LHCN-M2 (cell line): ENCODE measurements at places on chromosomes 7 and 10. TPM values are rescaled to one million over a fixed set of nuclear protein-coding genes. Genes with fewer than 3 reads are reported as not detected.

The ECHDC3 gene
- total RNA-seq, result 3.2 and 6.5 TPM in 2 replicates

The NEUROG3 gene
- total RNA-seq, result not detected in 2 replicates

The CACNA2D1 gene
- 36.7 and 40.4 TPM in 2 replicates for total RNA-seq

The ABCC2 gene
- total RNA-seq, result 0.34 and 0.58 TPM in 2 replicates

The SYT15 gene
- total RNA-seq, result under 0.01 TPM in 1 of 2 replicates, not detected in the other

The ZNF3 gene
- total RNA-seq, result 31.0 and 32.9 TPM in 2 replicates

The WEE2 gene
- not detected in 2 replicates for total RNA-seq

The HOXA6 gene
- total RNA-seq, result 1.6 and 2.1 TPM in 2 replicates

The MINDY4 gene
- 3.7 and 5.1 TPM in 2 replicates for total RNA-seq

The GARIN1A gene
- 0.63 and 0.90 TPM in 2 replicates for total RNA-seq

The COL28A1 gene
- total RNA-seq, result 2.6 and 4.4 TPM in 2 replicates

The ABCA13 gene
- total RNA-seq, result 2.9 and 3.4 TPM in 2 replicates

The ADCY1 gene
- total RNA-seq, result 0.26 and 0.52 TPM in 2 replicates

The ENTPD1 gene
- total RNA-seq, result 0.11 TPM in 1 of 2 replicates, not detected in the other

The NPSR1 gene
- total RNA-seq, result not detected in 2 replicates

The ATG9B gene
- 0.06 TPM in 2 replicates for total RNA-seq

The HOXA5 gene
- total RNA-seq, result 8.6 and 9.4 TPM in 2 replicates

The CLCN1 gene
- total RNA-seq, result not detected in 2 replicates

The VWA2 gene
- total RNA-seq, result not detected in 2 replicates

The TRIM73 gene
- 0.29 and 0.83 TPM in 2 replicates for total RNA-seq

The MYH16 gene
- total RNA-seq, result not detected in 2 replicates

The ABCB1 gene
- 0.29 and 0.38 TPM in 2 replicates for total RNA-seq
